Bone marrow (tissue), 2 donors: ENCODE measurements at places on chromosomes 16 and 17.

- DNase-seq, result no peak
Measured at GRCh38 chr16:75472908-75473877, 8.7 kb upstream of the TMEM170A start.

DNA sequence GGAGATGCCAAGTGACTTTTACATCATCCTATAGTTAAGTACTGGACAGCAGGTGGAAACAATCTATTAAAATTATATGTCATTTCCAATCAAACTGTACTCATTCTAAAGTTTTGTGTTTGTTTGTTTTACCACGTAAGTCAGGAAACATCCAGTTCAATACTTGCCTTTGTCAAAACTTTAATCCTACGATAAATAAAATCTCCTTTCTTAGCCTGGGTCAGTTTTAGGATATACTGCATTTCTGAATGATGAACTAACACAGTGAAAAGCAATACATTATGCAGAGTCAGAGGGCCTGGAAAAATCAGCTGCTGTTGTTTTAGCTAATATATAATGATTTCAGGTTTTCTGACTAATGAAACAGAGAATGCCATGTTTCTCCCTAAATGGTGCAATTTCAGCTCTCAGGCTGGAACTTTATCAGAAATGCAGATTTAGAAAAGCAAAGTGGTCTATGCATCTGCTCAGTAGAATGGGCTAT is 756.4 kb downstream of the CDH11 start:
- no peak for DNase-seq

GRCh38 chr17:12709063-12709462 is 43.4 kb downstream of the MYOCD start:
- no peak for DNase-seq

DNA sequence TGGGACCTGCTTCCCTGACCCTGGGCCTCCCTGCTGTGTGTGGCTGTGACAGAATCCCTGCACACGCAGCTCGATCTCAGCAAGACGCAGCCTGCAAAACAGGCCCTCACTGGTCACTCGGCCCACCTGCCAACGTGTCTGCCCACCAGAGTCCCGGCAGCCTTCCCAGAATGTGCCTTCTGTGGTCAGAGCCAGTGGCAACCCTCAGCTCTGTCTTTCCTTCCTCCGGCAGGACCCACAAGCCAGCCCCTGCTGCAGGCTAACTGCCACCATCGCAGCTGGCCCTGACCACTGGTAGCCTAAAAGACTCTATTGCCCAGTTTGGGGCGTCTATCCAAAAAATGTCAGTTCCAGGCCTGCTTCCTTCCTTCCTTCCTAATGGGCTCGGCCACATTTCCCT is 83.2 kb downstream of the LITAF start:
- no peak for DNase-seq

DNA sequence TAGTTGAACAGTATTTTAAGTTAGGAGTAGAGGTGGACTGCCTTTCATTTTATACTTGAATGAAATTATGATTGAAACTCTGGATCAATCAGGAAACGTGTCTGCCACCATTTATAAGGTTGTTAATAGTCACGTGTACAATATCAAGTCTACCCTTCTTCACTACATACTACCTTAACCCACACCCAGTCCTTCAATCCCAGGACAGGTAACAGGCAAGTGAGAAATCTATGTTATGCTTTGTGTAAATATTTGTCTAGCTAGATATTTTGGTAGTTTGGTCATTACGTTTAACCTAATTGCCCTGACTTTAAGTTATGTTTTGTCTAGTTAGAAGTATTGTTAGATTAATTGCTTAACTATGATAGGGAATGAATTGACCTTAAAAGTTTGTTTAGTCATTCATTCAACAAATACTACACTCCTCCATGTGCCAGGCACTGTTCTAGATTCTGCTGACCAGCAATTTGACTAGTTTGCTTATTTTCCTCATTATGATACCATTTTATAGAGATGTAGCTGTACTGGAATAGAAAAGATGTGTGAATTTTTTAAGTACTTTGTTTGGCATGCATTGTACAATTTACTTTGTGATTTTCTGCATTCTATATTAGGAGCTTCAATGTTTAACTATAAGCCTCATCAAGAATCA is 72.0 kb downstream of the NQO1 start:
- no peak for DNase-seq

DNA sequence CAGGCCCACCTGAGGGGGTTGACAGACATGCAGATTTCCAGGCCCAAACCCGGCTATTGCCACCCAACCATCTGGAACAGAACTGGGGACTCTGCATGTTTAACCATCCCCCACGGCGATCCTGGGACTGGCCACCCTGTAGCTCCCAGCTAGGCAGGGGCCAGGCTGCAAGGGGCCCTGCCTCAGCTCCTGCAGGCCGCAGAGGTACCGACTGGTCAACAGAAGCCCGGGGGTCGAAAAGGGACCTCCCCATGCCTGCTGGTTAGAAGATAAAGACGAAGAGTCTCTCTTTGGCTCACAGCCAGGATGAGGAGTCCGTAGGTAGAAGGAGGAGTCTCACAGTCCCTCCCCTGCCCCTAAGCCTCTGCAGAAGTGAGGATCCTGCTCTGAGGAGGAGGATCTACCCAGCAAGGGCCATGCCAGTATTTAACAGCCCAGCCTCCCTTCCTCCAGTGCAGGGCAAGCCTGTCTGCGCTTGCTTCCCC is 223.4 kb upstream of the TNRC6C start:
- DNase-seq, result no peak
